Transverse colon (tissue), 4 donors: ENCODE measurements at places on chromosomes 1 and 21. TPM values are rescaled to one million over a fixed set of nuclear protein-coding genes. Genes with fewer than 3 reads are reported as not detected.

GRCh38 chr1:246566813-246567645, 773 bp downstream of the CNST start:
- no peak for DNase-seq

- DNase-seq = no peak
These were observed 5.4 kb upstream of the NTNG1 start for GRCh38 chr1:107135463-107135862.

DNA sequence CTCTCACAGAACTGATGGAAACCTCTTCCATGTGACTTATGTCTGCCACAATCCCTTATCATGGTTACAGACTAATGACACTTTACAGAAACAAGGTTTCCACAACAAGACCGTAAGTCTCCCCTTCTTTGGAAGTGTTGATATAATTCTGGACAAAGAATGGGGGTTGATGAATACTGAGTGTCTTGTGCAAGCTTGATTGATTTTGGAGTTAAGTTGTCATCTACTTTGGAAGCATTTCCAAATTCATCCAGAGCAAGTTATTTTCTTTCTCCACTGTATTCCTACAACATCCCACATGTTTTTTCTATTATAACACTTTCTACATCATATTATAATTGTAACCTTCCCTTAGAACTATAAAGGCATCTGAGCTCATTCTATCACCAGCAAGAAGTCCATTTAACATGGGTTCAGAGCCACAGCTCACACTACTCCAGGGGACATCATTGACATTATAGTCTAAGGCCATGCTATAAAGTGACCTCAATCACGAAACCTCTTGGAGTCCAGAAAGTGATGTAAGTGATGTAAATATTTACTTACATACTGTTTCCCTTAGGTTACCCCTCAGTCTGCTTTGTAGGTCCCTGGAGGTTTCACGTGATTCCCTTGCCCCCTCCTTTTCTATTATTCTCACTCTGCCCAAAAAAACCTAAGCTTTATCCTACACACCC, 125.7 kb upstream of the PBX1 start:
- DNase-seq = no peak

GRCh38 chr1:12072741-12073140, 9.6 kb downstream of the TNFRSF8 start:
- no peak for DNase-seq

DNA sequence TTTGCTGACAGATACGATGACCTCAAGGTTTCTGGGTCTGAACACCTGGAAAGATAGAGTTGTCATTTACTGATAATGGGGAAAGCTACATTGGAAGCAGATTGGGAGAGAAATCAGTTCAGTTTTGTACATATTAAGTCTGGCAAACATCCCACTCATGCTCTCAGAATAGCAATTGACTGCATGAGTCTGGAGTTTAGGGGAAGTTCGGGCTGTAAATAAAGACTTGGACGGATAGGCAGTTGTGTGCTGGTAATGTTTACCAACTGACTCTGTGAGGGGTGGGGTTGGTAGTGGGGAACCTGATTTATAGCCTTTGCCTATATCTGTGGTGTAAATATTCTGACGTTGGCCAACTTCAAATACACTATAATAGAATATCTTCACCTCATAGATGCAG, 4.0 kb downstream of the H6PD start:
- no peak for DNase-seq

GRCh38 chr1:119053917-119054316, 65.8 kb upstream of the TBX15 start:
- no peak for DNase-seq

GRCh38 chr21:43854773-43855633, 10.0 kb upstream of the AGPAT3 start:
- DNase-seq = no peak

DNA sequence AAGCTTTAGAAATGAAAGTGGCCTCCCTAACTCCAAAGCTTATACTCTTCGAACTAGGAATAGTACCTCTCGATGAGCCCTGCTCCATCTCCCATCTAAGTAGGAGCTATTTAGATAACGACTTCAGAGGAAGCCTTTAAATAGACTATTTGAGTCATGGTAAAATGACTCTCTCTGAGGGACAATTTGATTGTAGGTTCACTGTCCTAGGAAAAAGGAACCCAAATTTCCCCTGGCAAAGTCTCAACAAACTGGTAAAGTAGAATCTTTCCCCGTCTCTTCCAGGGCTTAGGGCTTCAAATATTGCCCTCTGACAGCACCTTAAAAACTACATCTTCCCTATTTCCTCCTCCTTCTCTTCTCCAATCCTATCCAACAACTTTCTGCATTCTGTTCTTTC, 2.0 kb upstream of the FCER1A start:
- DNase-seq = no peak

- no peak for DNase-seq
These were observed 39.0 kb downstream of the NDC1 start for GRCh38 chr1:53799141-53799540.

- DNase-seq = no peak
These were observed 110.5 kb downstream of the CASZ1 start for GRCh38 chr1:10685808-10686403.

DNA sequence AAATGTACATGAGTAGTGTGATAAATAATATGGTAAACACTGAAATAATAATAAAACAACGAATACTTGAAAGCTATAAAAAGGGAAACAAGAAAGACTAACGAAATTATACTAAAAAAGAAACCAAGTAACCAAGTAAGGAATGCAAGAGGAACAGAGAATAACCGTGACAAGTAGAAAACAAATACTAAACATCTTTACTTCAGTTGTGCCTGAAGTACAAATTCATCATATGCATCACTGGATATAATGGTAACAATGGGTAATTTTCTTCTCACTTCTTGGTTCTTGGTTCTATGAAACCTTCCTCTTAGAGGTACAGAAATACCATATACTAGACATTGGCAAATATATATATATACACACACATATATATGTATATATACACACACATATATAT, 1093.6 kb upstream of the B3GALT2 start:
- DNase-seq = no peak

DNA sequence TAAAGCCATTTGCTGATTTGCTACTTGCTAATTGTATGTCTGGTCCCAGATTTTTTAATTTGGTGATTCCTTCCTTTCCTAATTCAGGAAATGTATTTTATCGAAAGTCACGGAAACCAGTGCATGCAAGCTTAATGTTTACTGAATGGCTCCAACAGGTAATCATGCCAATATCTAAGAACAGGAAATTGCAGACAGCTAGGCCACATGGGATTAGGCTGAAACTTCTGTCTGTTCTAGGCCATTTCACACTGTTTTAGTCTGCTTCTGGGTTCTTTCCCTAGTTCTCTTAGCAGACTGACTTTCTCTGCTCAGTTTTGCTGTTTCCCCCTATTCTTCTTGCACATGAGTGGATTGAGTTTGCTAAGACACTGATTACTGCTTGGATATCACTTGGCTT, 111.4 kb downstream of the NTNG1 start:
- no peak for DNase-seq

GRCh38 chr21:22399681-22400514, 1401.7 kb downstream of the NCAM2 start:
- no peak for DNase-seq

DNA sequence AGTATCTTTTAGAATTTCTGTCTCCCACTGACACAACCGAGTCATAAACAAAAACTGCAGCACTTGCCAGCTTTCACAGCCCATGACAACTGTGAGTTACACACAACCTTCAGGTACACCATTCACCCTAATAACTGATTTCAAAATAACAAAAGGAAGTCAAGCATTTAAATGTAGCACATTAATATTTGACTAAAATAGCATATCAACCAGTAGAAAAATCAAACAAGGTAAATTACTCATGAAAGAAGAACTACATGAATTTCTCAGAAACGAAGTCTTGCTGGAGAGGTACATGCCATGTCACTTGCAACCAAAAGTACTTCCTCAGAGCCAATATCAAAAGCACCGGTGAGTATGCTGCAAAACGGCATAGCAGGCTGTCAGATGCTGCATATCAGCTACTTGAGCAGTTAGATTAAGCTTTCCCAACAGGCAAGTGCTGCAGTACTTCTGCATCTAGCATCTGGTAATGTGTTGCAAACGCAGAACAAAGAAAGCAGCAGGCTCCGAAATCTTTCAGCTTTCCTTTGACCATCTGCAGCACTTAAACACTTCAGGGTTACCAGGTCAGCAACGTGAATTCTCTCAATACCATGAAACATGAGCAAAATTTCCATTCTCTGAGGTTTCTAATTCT, 223.2 kb downstream of the SMYD3 start:
- no peak for DNase-seq

- no peak for DNase-seq
These were observed 37.7 kb downstream of the CEP170 start for GRCh38 chr1:243217349-243217748.

- DNase-seq = peak; percentile 20
These were observed 43.5 kb downstream of the RRAGC start for GRCh38 chr1:38815903-38816627.

DNA sequence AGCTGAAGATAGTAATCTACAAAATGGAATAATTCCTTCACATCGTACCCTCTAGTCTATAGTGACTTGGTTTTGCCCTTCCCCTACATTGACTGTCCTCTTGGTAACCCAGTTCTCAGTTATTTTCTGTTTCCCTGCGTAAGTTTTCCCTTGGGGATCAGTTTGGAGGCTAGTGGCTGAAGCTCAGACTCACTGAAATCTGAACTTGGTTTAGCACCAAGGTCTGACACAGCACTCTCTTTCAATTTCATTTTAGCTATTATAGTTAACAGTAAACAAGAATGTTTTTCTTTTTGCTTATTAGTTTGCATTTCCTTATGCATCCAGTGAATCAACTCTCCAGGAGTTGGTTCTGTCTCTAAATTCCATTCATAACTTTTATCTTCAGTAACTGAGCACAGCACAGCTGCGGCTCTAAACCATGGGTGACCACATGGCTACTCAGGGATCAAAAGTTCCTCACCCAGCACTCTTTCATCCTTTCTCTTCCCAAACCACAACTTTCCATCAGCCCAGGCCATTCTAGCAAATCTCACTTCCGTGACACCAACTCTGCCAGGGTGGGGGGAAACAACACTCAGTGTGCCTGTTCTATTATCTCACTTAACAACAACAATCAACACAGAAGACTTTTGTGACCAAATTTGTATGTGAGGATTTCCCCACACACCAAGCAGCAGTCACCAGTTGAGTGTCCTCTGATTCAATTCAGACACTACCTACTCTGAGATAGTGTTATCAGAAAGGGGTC, 17.6 kb upstream of the IFI6 start:
- DNase-seq = no peak

ADGRL2 gene
- total RNA-seq = 11.5 TPM

AMY1B gene
- not detected for total RNA-seq

RBP7 gene
- not detected for total RNA-seq

LGALS8 gene
- 65.5 TPM for total RNA-seq
